Left forelimb (tissue), 1 donor: ENCODE measurements at places on chromosomes 7 and 10.

DNA sequence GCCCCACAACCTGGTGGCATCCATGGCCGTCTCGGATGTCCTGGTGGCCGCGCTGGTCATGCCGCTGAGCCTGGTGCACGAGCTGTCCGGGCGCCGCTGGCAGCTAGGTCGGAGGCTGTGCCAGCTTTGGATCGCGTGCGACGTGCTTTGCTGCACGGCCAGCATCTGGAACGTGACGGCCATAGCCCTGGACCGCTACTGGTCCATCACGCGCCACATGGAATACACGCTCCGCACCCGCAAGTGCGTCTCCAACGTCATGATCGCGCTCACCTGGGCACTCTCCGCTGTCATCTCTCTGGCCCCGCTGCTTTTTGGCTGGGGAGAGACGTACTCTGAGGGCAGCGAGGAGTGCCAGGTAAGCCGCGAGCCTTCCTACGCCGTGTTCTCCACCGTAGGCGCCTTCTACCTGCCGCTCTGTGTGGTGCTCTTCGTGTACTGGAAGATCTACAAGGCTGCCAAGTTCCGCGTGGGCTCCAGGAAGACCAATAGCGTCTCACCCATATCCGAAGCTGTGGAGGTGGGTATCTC, 1.1 kb downstream of the HTR5A start:
- no peak for DNase-seq

- DNase-seq, result no peak
Measured at GRCh38 chr7:93828260-93828659, 62.3 kb downstream of the TFPI2 start.

GRCh38 chr7:22564511-22565045, 64.6 kb upstream of the STEAP1B start:
- DNase-seq, result no peak

DNA sequence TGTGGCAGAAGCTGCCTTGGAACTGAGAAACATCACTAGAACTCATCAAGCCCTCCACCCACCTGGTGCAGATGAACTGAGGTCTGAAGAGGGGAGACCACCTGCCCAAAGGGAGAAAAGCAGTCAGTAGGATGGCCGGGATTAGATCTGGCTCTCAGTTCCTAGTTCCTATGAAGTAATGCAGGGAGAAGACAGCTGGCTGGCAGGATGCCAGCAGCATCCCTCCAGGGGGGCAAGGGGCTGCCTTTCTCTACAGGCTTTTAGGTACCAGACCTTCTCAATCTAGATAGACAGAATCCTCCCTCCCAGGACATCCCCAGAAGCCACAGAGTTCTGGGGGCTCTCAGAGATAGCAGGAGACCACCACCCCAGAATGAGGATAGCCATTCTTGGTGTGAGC, 7.8 kb downstream of the CRHR2 start:
- DNase-seq, result no peak

DNA sequence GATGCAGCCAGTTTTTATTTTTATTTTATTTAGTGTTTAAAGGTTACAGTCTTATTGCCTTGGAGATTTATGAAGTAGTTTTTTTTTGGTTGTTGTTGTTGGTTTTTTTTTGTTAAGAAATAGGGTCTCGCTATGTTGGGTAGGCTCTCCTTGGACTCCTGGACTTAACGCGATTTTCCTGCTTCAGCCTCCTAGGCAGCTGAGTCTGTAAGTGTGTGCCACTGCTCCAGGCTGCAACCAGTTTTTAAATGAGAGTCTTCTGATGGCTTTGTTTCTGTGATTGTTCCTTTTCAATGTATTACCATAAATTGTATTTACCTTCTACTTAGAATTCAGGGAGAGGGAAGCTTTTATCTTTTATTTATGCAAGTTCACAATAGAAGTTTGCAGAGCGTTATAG, 62.8 kb downstream of the BICC1 start:
- DNase-seq, result no peak

DNA sequence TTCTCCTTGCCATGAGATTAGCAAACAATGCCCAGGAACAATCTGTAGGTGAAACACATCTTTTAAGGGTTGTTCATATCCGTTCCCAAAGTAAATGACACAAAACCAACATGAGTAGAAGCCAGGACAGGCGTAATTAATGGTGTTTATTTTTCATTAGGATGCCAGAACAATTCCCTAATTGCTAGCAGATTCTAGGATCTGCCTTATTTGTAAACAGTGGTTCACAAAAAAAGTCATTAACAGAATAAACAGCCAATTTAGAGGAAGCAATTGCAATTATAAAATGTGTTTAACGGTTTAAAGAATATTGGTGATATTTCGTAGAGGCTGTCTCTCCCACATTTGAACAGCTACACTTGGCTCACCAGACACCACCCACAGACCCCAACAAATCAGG, 250.6 kb upstream of the GPR26 start:
- DNase-seq, result no peak

GRCh38 chr7:30681815-30682211, 443 bp downstream of the CRHR2 start:
- no peak for DNase-seq
